Mesothelial cell of epicardium (in vitro differentiated cells): ENCODE measurements at places on chromosomes 1 and 21. TPM values are rescaled to one million over a fixed set of nuclear protein-coding genes. Genes with fewer than 3 reads are reported as not detected.

- DNase-seq: no peak
Measured at GRCh38 chr1:30374400-30375070, 348.9 kb downstream of the MATN1 start.

DNA sequence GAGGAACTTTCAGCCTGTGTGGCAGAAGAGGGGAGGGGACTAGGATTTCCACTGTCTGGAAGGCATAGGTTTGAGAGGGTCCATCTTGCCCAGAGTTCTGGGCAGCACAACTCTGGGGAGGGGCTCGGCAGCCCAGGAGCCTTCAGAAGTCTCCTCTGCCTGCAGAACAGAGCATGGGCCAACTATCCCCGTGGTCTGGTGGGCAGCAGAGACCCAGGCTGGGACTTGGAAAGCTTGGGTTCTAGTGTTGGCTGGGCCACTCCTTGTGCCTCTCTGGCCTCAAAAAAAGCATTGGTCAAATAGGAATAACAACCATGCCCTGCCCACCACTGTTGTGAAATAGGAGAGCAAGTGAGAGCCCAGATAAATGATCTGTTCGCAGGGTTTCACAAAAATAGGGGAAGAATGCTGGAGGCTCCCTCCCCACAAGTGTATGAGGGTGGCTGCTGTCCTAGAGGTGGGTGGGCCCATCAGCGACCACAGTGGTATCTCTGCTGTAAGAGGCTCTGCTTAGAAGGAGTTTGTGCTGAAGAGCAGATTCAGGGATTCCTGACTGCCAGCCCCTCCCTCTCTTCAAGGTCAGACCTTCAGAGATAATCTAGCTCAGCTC is 8.9 kb downstream of the EPHA10 start:
- no peak for DNase-seq

GRCh38 chr1:112030157-112030556 is 40.7 kb upstream of the KCND3 start:
- no peak for DNase-seq

- DNase-seq: no peak
Measured at GRCh38 chr21:28436286-28436932, 556.3 kb downstream of the LTN1 start.

DNA sequence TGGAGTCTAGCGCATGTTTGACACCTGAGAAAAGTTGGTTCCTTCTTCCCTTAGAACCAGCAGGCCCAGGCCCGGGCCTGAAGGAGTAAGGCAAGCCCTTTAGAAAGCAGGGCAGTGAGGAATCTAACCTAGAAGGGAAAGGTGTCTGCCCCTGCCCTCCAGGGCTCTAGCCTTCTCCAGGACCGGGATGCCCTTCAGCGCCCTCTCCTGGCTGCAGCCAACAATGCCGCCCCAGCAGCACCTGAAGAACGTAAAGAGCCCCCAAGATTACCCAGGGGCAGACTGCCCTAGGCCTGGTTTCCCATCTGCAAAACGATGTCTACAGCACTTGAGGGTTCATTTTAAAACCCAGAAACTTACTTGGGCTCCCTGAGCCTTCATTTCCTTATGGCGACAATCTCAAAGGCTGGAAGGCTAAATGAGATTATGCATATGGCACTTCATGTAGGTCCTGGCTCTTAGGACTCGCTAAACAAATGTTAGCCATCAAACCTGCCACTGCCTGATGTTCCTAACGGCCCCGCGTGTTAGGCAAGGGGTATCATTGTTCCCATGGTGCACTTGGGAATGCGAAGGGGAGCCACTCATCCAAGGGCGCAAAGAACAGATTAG is 106.7 kb upstream of the KLHDC7A start:
- no peak for DNase-seq

The OR2L5 gene
- total RNA-seq: not detected in 3 replicates

DNA sequence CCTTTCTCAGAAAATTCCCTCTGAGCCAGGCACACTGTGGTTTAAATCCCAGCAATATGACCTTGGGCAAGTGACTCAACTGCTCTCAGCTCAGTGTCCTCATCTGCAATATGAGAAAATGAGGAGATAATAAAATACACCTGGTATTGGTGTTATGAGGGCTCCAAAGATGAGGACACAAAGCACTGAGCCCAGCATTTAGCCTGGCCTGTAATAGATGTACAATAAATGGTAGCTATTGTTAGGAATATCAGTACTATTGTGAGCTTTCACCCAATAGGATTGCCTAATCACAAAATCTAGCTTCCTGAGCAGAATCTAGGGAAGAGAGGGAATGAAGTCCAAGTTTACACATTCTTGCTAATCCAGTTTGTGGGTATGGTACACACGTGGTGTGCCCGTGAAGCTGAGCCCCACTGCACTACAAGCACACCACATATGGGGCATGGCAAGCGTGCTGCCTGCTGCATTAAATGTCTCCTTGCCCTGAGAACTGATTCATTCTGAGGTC is 24.3 kb upstream of the SLC30A1 start:
- DNase-seq: no peak

The VANGL2 gene
- 55.5 to 59.5 TPM (median 57.2 TPM) in 3 replicates for total RNA-seq

- no peak for DNase-seq
Measured at GRCh38 chr21:42089665-42090310, 18.7 kb downstream of the UMODL1 start.

GRCh38 chr1:83717785-83718184 is 281.1 kb downstream of the TTLL7 start:
- no peak for DNase-seq

- no peak for DNase-seq
Measured at GRCh38 chr1:114468047-114468446, 43.0 kb downstream of the TRIM33 start.

The PRKAA2 gene
- 5.3 to 5.7 TPM (median 5.6 TPM) in 3 replicates for total RNA-seq

The PANK4 gene
- 43.1 to 50.8 TPM (median 45.4 TPM) in 3 replicates for total RNA-seq

DNA sequence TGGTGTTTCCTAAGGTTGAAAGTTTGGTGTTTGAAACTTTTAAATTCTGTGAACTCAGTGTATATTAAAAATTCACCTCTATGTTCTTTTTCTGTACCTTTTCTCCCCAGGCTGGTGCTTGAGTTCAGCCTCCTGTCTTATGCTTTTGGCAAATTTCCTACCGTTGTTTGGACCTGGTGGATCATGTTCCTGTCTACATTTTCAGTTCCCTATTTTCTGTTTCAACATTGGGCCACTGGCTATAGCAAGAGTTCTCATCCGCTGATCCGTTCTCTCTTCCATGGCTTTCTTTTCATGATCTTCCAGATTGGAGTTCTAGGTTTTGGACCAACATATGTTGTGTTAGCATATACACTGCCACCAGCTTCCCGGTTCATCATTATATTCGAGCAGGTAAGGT is 24.9 kb upstream of the AXDND1 start:
- DNase-seq: no peak

The SPRR2F gene
- total RNA-seq: 54.4 to 65.0 TPM (median 56.6 TPM) in 3 replicates

- DNase-seq: no peak
Measured at GRCh38 chr1:104797982-104798381, 1048.3 kb downstream of the AMY1C start.
